Stimulated activated CD8-positive, alpha-beta memory T cell treated with anti-CD3 and anti-CD28 coated beads, Interleukin-15, amount 100 ng/mL, for 24 hours (primary cell): ENCODE measurements at places on chromosomes 16 and 17.
A peak's percentile ranks its signal among the peaks of the same experiment; 100 is the strongest.

GRCh38 chr17:6100891-6101500 is 30.8 kb downstream of the WSCD1 start:
- DNase-seq = no peak

- no peak for DNase-seq
These were observed 18.3 kb downstream of the RND2 start for GRCh38 chr17:43043307-43043706.

- DNase-seq = no peak
These were observed 2.5 kb downstream of the LGALS9 start for GRCh38 chr17:27633312-27634025.

DNA sequence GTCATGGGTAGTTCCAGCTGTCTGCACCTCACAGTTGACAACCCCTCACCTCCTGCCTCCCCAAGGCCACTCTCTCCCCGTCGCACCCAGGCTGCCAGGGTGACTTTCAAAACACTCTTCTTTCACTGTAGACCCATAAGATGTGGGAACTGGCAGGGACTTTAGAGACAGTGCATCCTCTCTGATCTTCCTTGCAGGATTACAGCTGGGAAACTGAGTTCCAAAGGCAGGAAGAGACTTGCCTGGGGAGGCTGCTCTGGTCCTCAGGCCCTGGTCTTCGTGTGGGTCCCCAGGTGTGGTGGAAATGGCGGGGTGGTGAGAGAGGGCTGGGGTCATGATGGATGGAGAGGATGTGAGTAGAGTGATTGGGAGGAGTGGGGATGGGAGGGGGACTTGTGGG is 21.9 kb upstream of the NKD1 start:
- DNase-seq = no peak

DNA sequence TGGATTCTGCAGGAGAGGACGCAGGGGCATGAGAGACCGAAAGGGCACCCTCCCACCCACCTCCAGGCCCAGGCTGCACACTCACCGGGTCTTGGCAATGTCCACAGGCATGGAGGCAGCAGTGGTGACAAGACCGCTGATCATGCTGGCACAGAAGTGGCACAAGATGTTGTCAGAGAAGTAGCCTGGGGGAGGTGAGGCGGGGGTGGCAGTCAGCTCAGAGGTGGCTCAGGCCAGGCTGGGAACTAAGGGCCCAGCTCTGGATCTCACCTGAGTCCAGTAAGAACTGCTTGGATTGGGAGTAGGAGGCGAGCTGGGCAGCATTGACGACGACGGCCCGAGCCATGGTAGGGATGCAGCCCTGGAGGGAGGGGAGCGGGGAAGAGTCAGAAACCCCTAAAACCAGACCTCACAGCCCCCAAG is 1.8 kb downstream of the SLC25A11 start:
- no peak for DNase-seq

- DNase-seq = no peak
These were observed 3.0 kb downstream of the EVI2B start for GRCh38 chr17:31310886-31311285.

GRCh38 chr16:79573884-79574283 is 26.7 kb downstream of the MAF start:
- DNase-seq = no peak

- no peak for DNase-seq
These were observed 42.1 kb downstream of the SRCIN1 start for GRCh38 chr17:38563362-38564253.

DNA sequence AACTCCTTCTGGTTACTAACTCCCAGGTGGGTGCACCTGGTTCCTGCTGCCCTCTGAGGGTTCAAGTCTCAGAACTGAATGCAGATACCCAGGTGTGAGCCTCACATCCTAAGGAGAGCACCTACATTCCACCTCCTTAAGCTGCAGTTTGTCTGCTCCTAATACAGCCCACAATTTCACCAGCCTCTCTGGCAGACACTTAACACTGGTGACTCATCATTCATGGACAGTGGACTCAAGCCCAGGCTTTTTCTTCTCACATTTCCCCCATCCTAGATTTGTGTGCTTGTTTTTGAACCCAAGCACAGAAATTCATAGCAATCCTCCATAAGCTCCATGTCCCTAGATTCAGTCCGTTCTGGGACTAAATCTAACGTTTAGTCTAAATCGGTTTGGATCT is 7.0 kb upstream of the MAF start:
- no peak for DNase-seq

- DNase-seq = no peak
These were observed 153.5 kb upstream of the RPL38 start for GRCh38 chr17:74049967-74050458.

DNA sequence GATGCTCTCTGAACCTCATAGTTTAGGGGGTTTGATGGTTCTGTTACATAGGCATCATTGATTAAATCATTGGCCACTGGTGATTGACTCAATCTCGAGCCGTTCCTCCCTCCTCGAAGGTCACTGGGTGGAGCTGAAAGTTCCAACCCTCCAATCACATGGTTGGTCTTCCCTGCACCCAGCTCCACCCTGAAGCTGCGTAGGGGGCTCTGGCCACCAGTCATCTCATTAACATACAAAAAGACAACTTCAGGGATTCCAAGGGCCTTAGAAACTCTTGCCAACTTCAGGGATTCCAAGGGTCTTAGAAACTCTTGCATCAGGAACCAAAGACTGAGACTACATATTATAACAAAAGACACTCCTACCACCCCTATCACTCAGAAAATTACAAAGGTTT is 306.5 kb upstream of the TNRC6C start:
- DNase-seq = no peak

- no peak for DNase-seq
These were observed 8.0 kb upstream of the STX4 start for GRCh38 chr16:31025339-31025738.

GRCh38 chr17:9225305-9226101 is 204.2 kb downstream of the NTN1 start:
- no peak for DNase-seq

GRCh38 chr17:19702217-19702641 is 14.2 kb downstream of the SLC47A2 start:
- no peak for DNase-seq

DNA sequence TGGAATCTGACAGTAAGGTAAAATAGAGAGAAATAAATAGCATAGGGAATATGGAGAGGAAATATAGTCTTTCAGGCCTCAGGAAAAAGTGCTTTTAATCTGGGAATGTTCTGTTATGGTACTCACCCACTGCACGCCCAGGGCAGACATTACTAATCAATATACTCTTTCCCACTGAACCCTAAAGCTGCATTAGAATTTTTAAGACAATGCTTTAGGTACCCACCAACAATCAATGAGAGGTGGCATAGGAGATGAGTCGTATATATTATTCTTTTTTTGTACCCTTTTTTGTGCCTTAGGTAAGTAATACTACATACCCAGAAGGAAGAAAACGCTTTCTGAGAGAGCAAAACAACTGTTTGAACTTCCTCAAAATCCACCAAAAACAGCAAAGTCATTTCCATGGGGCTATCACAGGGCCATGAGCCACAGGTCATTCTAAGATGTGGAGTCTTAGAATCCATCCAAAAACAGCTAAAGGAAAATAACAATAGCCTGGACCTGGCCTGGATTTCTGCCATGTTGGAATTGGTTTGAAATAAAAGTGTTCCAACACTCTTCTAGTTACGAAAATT is 542.1 kb downstream of the XYLT1 start:
- no peak for DNase-seq

- no peak for DNase-seq
These were observed 124.7 kb upstream of the GSE1 start for GRCh38 chr16:85488414-85488813.

DNA sequence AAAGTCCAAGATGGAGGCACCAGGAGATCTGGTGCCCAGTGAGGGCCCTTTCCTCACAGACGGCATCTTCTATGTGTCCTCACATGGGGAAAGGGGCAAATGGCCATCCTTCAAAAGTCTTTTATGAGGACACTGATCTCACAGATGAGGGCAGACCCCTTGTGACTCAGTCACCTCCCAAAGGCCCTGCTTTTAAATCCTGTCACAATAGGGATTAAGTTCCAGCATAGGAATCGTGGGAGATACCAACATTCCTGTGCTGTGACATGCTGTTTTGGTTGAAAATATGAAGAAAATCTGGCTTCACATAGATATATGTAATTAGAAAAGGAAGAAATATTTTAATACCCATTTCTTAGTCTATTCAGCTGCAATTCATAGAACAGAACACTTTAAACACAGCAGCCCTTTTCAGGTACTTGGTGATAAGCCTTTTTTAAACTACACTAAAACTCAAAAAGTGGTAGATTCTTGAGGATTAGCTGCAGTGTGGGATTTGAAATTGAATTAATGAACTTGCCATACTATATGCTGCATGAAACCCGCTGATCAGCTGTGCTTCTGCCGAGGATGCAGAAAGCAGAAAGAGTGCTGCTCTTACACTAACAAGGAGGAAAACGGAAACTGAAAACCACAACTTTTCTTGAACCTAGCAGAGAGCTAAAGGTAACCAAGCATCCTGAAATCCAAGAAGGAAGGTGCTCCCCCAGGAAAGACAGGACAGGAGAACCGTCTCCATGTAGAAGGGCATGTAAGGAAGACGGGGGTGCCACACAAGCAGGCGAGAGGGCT is 32.7 kb downstream of the VPS53 start:
- no peak for DNase-seq

DNA sequence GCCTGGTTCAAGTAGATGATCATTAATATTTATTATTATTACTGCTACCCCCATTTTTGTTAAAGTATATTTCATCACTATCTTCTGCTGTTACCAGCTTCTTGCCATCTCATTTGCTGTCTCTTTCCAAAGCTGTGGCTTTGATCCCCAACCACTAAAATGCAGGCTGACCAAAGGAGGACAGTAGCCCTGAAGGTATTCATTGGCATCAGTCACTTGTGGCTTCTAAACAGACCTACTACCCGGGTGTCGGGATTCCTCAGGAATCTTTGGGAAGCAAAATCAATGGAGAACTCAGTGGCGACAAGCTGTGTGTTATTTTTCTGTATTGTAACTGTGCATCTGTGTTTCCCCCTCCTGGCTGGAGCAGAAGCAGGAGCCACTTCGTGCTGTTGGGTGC is 379.2 kb upstream of the ERCC4 start:
- DNase-seq = no peak

- DNase-seq = no peak
These were observed 86.8 kb downstream of the USP32 start for GRCh38 chr17:60305141-60305540.

GRCh38 chr17:42566883-42567573 is at the start of gene MLX:
MLX (plus strand) TSS chr17:42567100; CDS start chr17:42567125, 25 bp downstream.
- peak; percentile 83 for DNase-seq

DNA sequence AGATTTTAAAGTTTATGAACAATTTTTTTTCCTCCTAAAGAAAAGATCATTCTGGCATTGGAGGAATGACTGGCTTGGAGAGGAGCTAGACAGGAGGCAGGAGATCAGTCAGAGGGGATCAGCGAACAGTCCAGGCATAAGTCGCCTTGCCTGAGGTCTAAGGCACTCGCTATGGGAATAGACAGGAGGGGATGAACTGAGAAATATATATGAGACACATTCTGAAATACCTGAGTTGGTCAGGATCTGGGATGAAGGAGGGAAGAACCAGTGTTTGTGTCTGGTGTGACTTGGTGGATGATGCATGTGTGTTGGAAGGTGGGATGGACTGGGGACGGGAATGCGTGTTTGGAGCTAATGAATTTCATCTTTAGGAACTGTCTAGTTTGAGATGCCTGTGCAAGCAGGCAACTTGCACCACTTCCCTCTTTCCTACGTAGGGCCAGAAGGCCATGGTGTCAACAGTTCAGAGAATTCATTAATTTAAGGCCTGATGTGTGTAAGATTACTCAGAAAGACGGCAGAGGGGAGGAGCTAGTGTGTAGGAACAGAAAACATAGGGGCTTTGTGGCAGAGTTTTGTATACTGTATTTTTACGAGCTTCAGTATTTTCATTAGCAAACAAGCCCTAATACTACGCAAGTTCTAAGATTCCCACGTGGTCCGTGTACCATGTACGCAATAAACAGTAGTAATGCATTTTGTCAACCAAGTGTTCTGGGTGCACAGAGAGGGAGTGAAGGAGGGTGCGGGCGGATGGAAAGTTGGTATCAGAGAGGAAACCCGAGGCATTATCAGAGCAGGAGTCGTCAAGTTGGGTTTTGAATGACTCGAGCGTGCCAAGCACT is 825 bp downstream of the HEATR6 start:
- DNase-seq = peak; percentile 11

- no peak for DNase-seq
These were observed 9.0 kb downstream of the CDH5 start for GRCh38 chr16:66375451-66375850.

DNA sequence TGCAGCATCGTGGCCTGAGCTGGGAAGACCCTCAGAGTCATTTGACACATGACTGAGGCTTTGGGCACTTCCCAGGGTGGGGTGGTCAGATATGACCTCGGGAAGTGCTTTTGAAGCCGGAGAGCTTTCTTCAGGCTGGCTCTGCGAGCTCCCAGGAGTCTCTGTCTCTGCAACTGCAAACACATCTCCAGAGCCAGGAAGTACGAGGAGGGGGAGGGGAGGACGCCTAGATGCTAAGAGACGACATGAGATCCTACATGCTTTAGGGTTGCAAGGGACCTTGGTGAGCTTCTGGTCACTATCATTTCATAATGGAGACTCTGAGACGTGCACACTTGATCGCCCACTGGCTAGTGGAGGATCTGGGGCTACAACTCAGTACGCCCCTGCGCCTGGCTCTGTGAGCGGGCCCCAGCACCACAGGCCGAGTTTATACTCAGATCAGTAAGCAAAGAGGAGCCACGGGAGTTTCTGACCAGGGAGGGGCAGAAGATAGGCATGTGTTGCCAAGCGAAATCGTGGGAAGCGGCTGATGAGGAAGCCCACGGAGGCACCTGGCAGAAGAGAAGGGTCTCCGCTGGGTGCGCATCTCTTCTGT is 527 bp upstream of the MGAT5B start:
- no peak for DNase-seq

DNA sequence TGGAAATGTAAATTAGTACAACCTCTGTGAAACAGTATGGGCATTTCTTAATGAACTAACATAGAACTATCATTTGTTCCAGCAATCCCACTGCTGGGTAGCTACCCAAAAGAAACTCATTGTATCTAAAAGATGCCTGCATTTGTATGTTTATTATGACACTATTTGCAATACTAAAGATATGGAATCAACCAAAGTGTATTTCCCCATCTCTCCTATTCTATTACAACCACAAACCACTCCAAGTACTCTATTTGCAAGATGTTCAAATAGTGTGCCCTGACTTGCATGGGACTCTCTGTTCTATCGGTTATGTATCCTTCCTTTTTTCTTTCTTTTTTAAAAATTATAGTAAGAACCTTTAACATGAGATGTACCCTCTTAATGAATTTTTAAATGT is 845.2 kb downstream of the CDH11 start:
- no peak for DNase-seq

- DNase-seq = no peak
These were observed at the start of gene EFCAB3 for GRCh38 chr17:62380253-62380652. EFCAB3 (plus strand) TSS chr17:62380553; CDS start chr17:62382980, 2,427 bp downstream.
